ENCODE measurements at places on chromosomes 12 and 14.
A peak's percentile ranks its signal among the peaks of the same experiment; 100 is the strongest.

- no peak for DNase-seq
These were observed 20.2 kb upstream of the FUT8 start for GRCh38 chr14:65392296-65392695.

DNA sequence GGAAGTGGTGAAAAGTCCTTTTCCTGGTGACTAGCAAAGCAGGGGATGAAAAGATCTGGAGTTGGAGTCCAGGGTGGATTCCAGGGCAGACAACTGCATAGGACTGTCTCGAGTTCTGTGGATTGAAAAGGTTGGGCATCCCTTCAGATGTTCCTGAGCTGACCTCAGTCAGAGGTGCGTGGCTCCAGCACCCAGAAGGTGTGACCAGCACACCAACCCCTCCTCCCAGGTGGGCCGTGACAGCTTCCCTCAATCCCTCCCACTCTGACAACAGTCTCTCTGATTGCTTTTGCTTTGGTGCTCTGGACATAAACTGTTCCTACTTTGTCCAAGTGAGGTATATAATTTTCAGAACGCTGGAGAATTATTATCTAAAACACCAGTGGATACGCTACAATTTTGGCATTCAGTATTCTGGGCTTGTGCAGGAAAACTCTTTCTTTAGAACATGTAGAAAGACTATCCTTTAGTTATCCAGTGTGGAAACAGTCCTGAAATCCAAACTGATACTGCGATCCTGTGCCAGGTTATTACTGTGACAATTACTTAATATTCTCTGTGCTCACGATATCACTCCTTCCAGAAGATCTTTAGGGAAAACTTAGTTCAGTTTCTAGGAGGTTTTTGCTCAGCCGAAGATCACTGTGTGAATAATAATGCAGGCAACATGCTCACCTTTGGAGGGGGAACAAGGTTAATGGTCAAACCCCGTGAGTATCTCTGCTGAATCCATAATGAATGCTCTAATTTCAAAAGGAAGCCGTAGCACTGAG lies 87.9 kb downstream of the DAD1 start:
- no peak for DNase-seq

DNA sequence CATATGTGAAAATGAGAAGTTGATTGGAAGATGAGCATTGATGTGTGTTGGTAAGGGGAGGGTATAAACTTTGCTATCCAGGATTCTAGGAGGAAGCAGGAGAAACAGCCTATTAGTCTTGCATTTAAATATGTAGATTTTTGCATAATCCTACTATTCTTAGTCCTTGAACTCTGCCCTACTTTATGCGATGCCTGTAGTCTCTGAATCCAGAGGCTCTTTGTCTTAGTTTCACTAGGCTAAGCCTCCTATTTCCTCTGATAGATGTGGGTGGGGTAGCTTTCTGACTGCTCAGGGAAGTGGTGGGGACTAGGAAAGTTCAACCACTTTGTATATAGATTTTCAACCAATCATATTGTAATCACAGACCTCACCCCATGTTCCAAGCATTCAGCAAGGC lies 49.5 kb upstream of the KCNC2 start:
- no peak for DNase-seq

DNA sequence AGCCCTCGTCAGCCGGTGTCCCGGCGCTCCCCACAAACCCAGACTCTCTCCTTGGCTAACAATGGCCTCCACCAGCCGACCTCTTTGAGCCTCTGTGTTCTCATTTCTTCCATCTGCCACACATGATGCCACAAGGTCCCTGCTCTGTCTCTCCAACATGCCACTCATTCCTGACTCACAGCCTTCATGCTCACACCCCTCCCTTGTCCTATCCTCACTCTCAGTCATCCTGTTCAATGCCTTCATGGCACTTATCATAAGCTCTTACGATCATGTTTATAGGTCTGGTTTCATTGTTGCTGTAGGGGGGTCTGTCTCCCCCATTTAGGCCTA lies 9.6 kb upstream of the SERPINA11 start:
- DNase-seq: no peak

DNA sequence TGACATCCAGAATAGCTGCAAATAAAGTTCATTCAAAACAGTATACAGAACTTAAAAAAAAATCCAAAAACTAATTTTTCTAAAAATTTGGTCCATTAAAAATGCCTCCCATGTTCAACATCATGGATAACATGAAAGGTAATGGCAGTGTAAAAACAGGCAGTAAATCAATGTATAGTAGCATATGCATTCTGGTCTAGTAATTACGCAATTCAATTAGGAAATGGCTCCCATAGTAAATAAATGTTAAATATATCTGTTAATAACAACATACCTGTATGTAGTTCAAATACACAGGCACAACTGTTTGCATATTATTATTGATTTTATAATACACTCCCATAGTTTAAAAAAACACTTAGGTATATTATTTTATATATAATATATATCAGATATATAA lies 42.5 kb downstream of the SGPP1 start:
- no peak for DNase-seq

DNA sequence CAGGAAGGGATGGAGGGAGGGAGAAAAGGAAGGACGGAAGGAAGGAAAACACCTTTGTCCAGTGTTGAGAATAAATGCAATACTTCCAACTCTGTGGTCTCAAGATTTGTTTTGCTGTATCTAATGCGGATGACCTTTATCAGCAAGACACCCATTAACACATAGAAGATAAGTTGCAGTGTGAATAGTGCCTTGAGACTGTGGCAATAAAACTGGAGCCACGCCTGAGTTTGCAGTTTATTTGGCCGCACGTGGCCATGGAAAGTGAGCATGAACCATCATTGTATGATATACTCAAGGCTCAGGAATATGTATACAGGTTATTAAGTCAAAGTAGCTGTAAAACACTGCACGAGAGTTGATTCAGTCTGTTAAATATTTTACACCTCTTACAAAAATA lies 113.6 kb upstream of the EEA1 start:
- no peak for DNase-seq

DNA sequence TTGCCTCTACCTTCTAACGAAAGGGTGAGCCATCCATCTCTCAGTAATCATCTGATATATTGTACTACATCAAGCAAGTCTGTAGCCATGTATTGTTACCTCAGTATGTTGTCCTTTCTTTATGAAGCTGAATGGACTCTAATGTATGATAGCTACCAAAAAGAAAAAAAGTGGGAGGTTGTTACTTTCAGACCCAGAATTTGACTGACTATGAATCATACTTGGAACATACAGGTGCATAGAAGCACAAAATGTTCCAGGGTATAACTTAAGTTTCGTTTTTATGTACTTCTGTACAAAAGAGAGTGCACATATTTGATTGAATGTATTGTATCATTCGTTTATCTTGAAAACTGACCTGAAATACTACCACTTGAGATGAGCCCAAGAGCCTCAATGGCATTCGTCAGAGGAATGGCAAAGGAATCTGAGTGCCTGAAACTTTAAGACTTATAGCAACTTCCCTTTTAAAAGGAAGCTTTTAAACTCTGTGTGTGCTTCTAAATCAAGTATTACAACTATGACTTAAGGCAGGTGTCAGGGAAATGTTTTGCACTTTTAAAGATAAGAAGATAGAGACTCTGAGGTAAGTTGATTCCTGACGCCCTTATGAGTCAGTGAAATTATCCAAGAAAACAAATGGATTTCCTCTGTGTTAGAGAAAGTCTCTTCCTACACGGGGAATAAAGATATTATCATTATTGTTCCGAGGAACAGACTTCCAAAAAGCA lies 951.5 kb downstream of the GALC start:
- no peak for DNase-seq

DNA sequence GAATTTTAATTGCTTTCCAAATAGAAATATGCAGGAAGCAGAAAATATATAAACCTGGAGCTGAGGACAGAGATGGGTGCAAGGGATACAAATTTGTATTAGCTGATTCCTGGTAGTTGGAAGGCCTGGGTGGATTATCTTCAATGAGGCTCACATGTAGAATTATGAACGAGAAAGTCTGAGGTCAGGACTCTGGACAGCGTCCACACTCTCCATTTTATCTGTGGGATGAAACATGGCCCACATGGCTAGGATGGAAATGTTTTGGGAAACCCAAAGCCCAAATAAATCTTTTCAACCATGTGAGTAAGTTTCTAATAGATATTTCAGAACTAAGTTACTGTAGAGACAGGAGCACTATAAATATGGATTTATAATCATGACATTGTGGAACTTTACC lies 256.1 kb downstream of the APAF1 start:
- DNase-seq: no peak

DNA sequence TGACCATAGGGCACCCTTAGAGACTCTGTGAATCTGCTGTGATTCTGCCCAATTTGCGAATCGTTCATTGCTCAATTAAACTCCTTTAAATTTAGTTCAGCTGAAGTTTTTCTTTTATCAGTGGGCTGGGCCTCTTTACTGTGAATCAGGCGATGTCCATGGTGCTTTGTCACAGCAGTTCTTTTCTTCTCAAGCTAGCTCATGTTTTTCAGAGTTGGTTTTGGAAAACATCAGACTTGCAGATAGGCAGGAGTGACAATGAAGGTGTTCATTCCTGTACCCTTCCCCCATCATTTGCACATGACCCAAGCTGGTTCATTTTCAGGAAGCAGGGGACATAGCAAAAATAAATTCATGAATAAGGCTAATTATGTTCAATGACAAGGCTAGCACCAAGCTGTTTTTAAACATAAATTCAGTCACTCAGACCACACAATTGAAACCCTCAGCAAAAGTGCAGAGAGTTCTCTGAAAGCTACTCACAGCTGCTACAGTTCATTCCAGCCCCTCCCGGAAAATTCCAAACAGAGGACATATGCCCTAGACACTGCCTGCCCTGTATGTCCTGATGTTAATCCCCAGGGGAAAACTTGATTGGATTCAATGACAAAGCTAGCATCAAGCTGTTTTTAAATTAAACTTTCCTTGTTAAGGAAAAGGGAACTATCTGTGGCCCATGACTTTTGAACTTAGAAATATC lies 383.3 kb downstream of the C12orf75 start:
- no peak for DNase-seq

GRCh38 chr12:51011955-51012354 lies 14.2 kb downstream of the SLC11A2 start:
- no peak for DNase-seq

GRCh38 chr14:105315211-105315721 lies 718 bp downstream of the PACS2 start:
- DNase-seq: peak; percentile 20

DNA sequence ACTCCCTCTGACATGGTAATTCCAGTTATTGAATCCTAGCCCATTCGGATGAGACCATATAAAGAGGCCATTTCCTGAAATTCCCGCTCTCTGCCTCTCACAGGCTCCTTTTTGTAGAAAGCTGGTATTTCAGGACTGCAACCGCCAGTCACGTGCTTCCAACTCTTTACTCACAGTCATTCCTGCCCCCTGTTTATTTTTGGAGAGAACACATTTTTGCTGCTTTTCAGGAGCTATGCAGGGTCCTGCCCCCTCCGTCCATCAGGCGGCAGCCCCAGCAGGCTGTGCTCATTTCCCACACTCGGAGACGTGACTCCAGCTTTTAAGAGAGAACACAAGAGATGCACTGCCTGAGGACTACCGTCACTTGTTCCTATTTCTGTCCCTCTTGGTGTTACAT lies 26.8 kb downstream of the IFT43 start:
- no peak for DNase-seq

DNA sequence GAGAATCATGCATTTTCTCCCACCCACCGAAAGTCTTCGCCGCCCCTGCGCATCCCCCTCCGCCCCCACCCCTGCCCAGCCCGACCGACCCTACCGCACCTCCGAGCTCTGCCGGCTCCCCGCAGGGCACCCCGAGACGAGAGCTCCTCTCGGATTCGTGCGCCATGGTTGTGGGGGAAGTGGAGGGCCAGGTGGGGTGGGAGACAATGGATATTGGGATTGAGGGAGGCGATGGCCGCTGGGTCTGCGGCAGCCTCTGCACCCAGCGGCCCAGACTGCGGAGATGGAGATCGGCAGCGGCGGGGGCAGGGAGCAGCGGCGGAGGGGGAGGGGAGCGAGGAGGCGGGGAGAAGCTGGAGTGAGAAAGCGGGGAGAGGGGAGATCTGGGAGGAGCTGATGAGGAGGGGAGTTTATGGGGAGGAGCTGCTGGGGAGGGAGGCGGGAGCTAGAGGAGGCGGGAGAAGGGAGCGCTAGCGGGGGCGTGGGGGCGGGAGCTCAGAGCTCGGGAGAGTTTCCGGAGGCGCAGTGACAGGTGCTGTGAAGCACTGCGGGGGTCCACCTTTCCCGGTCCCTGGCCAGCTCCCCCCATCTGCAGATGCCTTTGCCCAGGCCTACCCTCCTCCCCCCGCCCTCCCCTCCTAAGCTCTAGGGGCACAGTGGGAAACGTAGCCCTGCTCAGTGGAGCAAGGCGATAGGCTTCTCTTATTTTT lies at the start of gene SALL2:
SALL2 (minus strand) TSS at position 385 of the 710 bp plus-strand sequence; CDS start at position 166, 219 bp downstream.
- peak; percentile 82 for DNase-seq

GRCh38 chr12:107144441-107144840 lies 51.1 kb upstream of the CRY1 start:
- no peak for DNase-seq

Data from NCI-H526 treated with DMSO at 0.1 percent for 48 hours (cell line).